Stimulated activated CD4-positive, alpha-beta T cell treated with anti-CD3 and anti-CD28 coated beads, Interleukin-4, amount 100 ng/mL, for 1 hour (primary cell): ENCODE measurements at places on chromosomes 7 and 10.

DNA sequence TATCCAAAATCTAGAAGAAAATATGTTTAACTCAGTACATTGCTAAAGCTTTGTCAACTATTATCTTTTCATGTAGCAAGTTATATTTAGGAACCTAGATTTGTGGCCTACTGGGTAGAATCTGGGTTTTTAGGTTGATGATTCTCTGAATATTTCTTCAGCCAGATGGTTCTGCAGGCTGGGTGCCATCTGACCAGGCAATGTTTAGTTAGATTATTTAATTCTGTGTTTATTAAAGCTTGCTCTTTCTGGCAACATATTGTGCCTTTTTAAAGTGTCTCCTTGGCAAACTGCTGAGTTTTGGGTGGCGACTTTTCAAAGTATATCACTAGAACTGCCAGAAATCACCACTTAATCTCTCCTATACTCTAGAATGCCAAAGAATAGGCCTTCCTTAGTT, 114.1 kb downstream of the LHFPL3 start:
- no peak for DNase-seq

- DNase-seq: no peak
These were observed 70.5 kb downstream of the COPG2 start for GRCh38 chr7:130598056-130598455.

DNA sequence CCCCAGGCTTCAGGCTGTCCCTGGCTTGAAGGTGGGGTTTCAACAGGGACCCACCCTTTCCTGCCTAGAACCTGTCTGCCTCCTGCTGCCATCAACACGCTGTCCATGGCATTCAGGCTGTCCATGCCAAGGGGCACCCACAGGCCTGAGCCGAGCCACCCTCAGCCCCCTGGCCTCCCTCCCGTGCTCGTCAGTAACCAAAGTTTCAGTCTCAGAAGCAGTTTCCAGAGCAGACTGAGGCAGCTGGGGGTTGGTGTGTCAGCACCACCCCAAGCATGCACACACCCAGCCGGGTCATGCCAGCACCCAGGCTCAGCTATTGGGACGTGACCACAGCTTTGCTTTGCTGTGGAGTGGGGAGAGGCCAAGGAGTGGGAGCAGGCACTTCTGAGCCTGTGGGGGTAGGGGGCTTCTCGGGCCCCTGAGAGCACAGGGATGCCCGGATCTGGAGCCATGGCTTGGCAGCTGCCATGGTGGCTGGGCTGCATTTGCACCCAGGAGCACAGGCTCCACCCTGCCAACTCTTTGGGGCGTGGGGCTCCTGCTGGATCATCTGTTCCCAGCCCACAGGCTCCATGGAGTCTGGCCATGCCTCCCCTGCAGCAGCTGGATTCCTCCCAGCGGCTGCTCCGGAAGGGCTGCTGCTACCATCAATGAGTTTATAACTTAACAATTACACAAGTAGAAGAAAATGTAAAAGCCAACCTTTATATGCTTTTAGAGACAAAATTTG, 314.5 kb upstream of the SEMA3C start:
- DNase-seq: no peak

- no peak for DNase-seq
These were observed 186.1 kb upstream of the ZWINT start for GRCh38 chr10:56547163-56547562.

GRCh38 chr7:47427051-47427643, 154.8 kb downstream of the TNS3 start:
- DNase-seq: no peak

- DNase-seq: no peak
These were observed 20.3 kb downstream of the CACUL1 start for GRCh38 chr10:118734475-118734874.

- DNase-seq: no peak
These were observed 44.1 kb upstream of the ADO start for GRCh38 chr10:62760401-62760800.

GRCh38 chr10:14456870-14457266, 126.1 kb upstream of the FRMD4A start:
- no peak for DNase-seq

DNA sequence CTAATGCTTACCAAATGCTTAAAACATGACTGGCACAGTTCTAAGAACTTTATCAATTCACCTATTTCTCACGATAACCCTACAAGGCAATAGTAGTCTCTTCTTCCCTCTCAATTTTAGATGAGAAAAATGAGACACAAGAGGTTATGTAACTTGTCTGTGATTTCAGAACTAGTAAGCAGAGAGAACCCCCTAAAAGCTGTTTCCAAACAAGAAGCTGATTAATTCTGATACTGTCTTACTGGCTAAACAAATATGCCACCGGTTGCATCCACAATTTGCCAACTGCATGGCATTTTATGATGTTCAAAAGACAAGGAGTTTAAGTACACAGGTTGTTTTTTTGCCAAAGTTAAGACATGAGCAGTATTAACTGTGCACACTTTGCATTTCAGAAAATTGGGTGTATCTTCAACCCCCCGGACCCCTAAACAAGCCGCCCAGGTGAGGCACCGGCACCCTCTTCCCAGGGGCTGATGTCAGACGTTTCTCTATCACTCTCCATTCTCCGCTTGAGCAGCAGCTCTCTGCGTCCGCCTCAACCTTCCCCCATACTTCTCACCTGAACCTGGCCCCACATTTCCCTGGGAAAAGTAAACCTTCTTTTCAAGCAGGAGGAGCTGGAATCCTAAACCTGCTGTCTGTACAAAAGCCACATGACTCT, 21.7 kb downstream of the RSU1 start:
- no peak for DNase-seq

- no peak for DNase-seq
These were observed 52.9 kb downstream of the DNAJC12 start for GRCh38 chr10:67785098-67785497.

DNA sequence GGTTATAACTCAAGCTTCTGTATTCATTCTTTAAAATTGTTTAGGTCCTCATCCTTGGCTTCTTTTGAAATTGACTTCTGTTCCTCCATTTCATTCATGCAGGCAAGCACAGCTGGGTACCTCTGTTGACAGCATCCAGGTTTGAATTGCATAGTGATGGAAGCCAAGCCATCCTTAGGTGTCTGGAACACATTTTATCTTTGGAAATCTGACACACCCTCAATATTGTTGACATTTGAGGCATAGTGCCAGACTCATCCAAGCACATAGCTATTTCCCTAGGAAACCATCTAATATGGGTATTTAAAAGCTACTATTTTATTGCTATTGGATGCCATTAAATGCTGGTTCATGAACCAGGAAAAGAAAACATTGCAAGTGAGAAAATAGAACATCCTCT, 142.1 kb upstream of the PTPRZ1 start:
- DNase-seq: no peak
